ENCODE measurements at places on chromosomes 7 and 10. TPM values are rescaled to one million over a fixed set of nuclear protein-coding genes. Genes with fewer than 3 reads are reported as not detected.

INSYN2A gene
- total RNA-seq, result not detected

DNA sequence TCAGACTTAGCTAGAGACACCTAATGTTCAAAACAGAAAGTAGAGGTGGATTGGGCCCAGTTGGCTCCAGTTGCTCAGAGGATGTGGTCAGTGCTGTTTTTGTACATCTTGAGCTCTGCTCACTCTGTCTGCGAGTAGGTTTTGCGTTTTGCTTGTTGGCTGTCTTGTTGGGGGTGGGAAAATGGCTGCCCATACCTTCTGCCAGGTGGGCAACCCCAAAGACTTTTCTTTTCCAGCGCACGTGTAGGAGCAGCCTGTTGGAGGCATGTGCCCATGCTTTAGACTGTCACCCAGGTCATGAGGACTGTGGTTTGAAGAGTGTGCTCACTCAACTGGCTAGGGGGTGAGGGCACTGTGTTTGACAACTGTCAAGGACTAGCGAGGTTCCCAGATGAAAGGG is 73.9 kb downstream of the KAT6B start:
- H3K4me1 ChIP-seq, result peaks cover 5% of the 10 kb centered on the region
- H3K4me3 ChIP-seq, result no peak overlapping the region
- no peaks in the 10 kb centered on the region for H3K27me3 ChIP-seq
- no peaks in the 10 kb centered on the region for H3K36me3 ChIP-seq
- no peak for DNase-seq

CXCL12 gene
- 0.91 TPM for total RNA-seq

TMEM236 gene
- total RNA-seq, result 0.07 TPM

- no peak overlapping the region for H3K4me3 ChIP-seq
- DNase-seq, result no peak
- no peaks in the 10 kb centered on the region for H3K4me1 ChIP-seq
- H3K36me3 ChIP-seq, result no peaks in the 10 kb centered on the region
- no peak overlapping the region for H3K27ac ChIP-seq
- no peaks in the 10 kb centered on the region for H3K27me3 ChIP-seq
Measured at GRCh38 chr10:753530-753929, 64.1 kb upstream of the DIP2C start.

- DNase-seq, result no peak
- H3K36me3 ChIP-seq, result no peaks in the 10 kb centered on the region
- H3K4me3 ChIP-seq, result no peak overlapping the region
- H3K27ac ChIP-seq, result peak overlapping the region; percentile 89
- H3K4me1 ChIP-seq, result no peaks in the 10 kb centered on the region
Measured at GRCh38 chr10:24851629-24852028, 100.8 kb downstream of the PRTFDC1 start.

DNA sequence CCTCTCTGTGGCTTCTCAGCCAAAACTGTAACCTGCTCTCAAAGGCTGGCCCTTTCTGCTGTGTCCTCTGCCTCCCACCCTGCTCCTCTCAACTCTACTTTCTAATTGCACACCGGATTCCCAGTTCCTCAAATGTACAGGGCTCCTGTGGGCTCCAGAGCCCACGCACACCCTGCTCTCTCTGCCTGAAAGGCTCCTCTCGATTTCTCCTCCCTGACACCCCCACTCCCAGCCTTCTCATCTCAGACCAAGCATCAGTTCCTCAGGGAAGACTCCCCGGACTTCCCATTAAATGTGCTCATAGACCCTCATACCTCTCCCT is 111.7 kb upstream of the STEAP1B start:
- H3K36me3 ChIP-seq, result peaks cover 28% of the 10 kb centered on the region
- no peaks in the 10 kb centered on the region for H3K27me3 ChIP-seq
- no peak overlapping the region for H3K4me3 ChIP-seq
- H3K4me1 ChIP-seq, result peaks cover 6% of the 10 kb centered on the region
- DNase-seq, result no peak

DNA sequence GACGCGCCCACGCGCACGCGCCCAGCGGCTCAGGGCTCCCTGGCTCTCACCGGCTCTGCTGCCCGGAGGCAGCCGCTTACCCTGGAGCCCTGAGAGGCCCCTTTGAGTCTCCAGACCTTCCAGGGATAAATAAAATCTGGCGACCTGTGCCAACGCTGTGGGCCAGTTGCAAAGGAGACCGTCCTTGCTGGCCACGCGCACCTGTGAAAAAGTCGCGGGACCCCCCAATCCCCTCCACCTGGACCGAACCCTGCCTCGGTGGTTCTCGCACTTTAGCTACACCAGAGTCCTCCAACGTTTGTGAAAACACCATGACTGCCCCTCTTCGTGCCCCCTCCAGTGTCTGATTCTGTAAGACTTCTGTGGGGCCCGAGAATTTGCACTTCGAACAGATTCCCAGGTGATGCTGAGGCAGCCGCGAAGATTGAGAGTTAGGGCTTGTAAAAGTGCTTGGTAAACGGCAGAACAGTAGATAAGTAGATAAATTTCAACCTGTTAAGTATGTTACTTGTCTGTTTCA is 102.4 kb upstream of the SVIL start:
- H3K4me1 ChIP-seq, result peaks cover 13% of the 10 kb centered on the region
- H3K27ac ChIP-seq, result no peak overlapping the region
- no peaks in the 10 kb centered on the region for H3K36me3 ChIP-seq
- no peaks in the 10 kb centered on the region for H3K27me3 ChIP-seq

GRCh38 chr7:26096136-26096535 is 55.9 kb upstream of the NFE2L3 start:
- no peak for DNase-seq
- H3K36me3 ChIP-seq, result no peaks in the 10 kb centered on the region
- no peaks in the 10 kb centered on the region for H3K27me3 ChIP-seq

DNA sequence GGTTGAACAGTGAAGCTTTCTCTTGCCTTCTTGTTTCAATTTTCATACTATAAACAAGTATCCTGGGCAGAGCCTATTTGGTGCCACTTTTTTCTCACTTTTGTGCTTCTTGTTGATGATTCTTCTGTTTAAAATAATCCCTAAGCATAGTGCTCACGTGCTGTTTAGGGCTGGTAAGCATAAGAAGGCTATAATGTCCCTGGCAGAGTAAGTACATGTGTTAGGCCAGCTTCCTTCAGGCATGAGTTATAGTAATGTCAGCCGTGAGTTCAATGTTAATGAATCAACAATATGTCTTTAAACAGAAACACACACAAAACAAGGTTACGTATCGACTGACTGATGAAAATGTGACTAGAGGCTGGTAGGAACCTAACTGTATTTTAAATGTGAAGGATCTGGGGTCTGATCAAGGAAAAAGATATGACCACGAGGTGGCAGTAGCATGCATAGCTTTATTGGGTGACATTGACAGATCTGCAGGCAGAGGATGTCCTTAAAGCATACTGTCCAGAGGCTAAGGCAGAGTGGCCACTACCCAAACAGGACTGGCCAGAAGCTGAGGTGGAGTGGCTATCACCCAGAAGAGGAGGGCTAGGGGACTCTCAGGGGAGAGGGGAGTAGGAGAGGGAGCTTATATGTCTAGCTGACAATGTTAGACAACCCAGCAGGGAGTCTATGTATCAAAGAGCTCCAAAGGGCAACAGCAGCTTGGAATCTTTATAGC is 113.7 kb downstream of the BRAF start:
- peak; percentile 88 for DNase-seq

DNA sequence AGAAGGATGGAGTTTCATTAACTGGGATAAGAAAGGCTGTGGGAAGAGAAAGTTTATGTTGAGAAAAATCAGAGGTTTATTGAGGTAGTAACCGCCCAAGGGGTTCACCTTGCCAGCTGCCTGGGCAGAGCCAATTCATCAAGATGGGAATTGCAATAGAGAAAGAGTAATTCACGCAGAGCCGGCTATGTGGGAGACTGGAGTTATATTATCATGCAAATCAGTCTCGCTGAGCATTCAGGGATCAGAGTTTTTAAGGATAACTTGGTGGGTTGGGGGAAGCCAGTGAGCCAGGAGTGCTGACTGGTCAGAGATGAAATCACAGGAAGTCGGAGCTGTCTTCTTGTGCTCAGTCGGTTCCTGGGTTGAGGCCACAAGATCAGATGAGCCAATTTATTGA is 70.6 kb downstream of the MALRD1 start:
- peak; percentile 65 for DNase-seq
- no peaks in the 10 kb centered on the region for H3K4me1 ChIP-seq

DNA sequence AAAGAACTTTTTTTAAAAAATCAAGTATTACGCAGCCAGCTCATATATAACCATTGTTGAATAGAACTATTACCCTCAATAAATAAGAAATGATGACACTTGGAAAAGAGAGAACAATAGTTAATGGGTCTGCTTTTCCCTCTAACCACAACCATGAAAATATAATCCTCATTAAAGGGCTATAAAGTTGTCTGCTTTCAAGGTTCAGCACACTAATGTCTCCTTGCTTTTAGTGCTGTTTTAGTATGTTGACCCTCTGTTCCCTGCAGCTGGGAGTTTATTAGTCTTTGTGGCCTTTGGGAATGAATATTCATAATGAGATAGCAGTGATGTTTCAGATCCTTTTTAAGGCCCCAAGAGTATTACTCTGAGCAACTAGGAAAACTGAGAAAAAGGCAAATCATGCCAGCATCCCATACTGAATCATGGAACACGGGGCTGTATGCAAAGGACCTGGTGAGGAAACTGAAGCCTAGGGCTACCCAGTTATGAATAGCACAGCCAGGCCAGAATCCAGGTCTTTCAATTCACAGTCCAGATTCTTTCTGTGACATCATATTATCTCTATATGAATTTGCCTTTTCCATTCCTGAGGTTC is 332.0 kb upstream of the LRGUK start:
- no peaks in the 10 kb centered on the region for H3K36me3 ChIP-seq
- peaks cover 3% of the 10 kb centered on the region for H3K4me1 ChIP-seq
- DNase-seq, result no peak

GRCh38 chr10:7610651-7611389 is 55.9 kb downstream of the ITIH5 start:
- no peaks in the 10 kb centered on the region for H3K27me3 ChIP-seq
- H3K4me1 ChIP-seq, result peaks cover 3% of the 10 kb centered on the region
- DNase-seq, result no peak
- no peak overlapping the region for H3K4me3 ChIP-seq
- no peak overlapping the region for H3K27ac ChIP-seq

DNA sequence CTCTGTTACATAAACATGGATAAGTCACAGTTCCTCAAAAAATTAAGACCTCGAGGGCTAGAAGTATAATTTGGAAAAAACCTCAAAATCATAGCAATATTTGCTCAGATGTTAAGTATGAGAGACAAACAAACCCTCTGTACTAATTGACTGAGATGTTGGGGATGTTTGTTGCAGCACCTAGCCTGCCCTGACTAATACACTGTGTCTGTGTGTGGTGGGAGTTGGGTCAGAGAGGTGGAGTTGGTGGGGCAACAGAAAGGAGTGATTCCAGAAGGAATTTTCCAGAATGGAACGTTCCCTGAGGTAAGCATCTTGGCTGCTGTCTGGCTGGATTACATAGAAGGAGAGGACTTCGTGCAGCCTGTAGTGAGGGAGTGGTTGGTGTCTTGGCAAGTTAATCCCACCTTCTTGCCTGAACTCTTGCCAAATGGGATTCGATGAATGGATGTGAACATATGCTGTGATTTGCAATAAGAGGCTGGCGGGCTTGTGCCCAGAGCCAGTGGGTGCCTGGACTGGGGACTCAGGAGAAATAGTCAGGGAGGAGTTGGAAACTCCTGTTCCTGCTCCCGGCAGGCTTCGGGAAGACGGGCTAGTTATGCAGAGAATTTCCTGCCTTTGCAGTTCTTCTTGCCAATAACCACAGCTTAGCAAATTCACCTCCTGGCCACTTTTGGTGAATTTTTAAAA is 9.3 kb upstream of the FAM180A start:
- H3K27ac ChIP-seq, result no peak overlapping the region
- no peaks in the 10 kb centered on the region for H3K4me1 ChIP-seq
- no peak for DNase-seq
- no peaks in the 10 kb centered on the region for H3K36me3 ChIP-seq
- no peaks in the 10 kb centered on the region for H3K27me3 ChIP-seq

GRCh38 chr7:22647451-22648257 is 79.3 kb upstream of the IL6 start:
- H3K36me3 ChIP-seq, result peaks cover 77% of the 10 kb centered on the region
- no peak overlapping the region for H3K27ac ChIP-seq
- H3K27me3 ChIP-seq, result no peaks in the 10 kb centered on the region
- peak overlapping the region; percentile 63 for H3K4me3 ChIP-seq
- no peaks in the 10 kb centered on the region for H3K4me1 ChIP-seq
- no peak for DNase-seq

- H3K27ac ChIP-seq, result no peak overlapping the region
- H3K4me3 ChIP-seq, result no peak overlapping the region
- H3K27me3 ChIP-seq, result no peaks in the 10 kb centered on the region
- H3K4me1 ChIP-seq, result no peaks in the 10 kb centered on the region
Measured at GRCh38 chr7:4154882-4155535, 527.1 kb upstream of the FOXK1 start.

- H3K4me1 ChIP-seq, result no peaks in the 10 kb centered on the region
- DNase-seq, result no peak
- H3K27ac ChIP-seq, result no peak overlapping the region
Measured at GRCh38 chr7:17506095-17506494, 207.6 kb downstream of the AHR start.

GHRHR gene
- 1.9 TPM for total RNA-seq

DPYSL4 gene
- total RNA-seq, result 7.7 TPM

CLRN3 gene
- total RNA-seq, result not detected

DNA sequence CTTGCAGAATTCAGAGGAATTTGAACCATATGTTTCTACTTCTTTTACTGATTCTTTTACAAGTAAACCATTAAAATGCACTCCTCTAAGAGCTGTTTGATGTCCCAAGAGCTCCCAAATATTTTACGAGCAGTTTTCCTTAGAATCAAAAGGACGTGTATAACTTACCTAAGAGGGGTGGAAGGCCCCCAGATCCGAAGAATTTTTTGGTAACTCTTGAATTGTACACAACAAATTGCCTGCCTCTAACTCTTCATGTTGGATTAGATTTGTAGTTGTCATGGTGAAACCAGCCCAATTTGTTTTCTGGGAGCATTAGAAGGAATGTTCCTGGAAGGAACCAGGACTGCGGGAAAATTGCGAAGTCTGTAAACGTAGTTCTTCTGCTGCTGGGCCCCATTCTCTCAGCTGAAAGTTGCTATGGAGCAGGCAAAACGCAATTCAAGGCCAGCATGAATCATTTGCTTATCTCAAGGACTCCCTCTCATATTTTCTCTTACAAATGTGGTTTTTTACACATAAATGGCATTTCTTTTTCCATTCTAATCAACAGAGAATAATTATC is 124.8 kb upstream of the TMEM72 start:
- H3K4me3 ChIP-seq, result no peak overlapping the region
- no peaks in the 10 kb centered on the region for H3K36me3 ChIP-seq
- no peaks in the 10 kb centered on the region for H3K4me1 ChIP-seq
- no peak for DNase-seq
- H3K27ac ChIP-seq, result no peak overlapping the region

DNA sequence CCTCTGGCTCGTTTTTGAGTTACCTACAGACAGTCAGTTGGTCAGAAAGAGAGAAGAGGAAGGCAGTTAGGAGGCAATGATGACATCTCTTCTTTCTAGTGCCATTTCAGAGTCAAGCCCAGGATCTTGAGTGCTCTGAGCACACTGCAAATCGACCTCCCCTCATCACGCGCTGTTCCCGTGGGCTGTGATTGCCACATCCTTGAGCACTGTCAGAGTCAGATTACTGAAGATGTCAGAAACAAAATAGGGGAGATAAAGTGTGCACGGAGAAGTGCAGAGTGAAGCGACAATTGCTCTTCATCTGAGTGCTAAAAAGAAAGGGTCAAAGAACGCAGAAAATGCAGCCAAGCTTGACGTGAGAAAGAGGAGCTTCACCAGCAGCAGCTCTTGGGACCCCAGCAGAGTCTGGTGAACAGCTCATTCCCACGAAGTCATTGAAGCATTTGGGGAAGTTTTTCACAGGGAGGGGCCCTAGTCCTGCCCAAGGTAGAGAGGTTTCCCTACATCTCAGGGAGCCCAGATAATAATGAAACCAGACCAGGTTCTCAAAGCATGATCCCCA is 661.7 kb upstream of the AUTS2 start:
- no peak overlapping the region for H3K27ac ChIP-seq
- H3K36me3 ChIP-seq, result no peaks in the 10 kb centered on the region
- H3K4me3 ChIP-seq, result no peak overlapping the region
- H3K4me1 ChIP-seq, result no peaks in the 10 kb centered on the region

Data from endodermal cell (in vitro differentiated cells).